ENCODE measurements at places on chromosomes 5 and 9. TPM values are rescaled to one million over a fixed set of nuclear protein-coding genes. Genes with fewer than 3 reads are reported as not detected.

DNA sequence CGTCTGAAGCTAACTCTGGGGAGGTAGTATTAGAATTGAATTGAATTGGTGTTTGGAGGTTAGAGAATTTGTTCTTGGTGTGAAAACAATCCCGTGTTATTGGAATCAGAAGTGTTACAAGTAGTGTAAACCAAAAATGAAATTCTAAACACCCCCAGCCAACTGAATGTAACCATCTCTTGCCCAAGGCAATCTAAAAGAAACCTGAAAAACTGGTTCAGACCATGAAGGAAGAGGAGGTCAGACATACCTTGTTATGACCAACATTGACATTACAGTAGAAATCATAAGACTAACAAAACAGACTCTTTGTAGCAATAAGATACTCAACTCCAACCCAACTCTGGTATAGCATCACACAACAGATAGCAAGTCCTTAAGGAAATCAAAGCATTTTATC lies 159.0 kb downstream of the TUSC1 start:
- no peak for DNase-seq

The IFNB1 gene
- total RNA-seq, result not detected

- DNase-seq, result no peak
These were observed 253.8 kb upstream of the POU5F2 start for GRCh38 chr5:93995126-93995621.

GRCh38 chr5:106956187-106956586 lies 714.5 kb downstream of the EFNA5 start:
- no peak for DNase-seq

DNA sequence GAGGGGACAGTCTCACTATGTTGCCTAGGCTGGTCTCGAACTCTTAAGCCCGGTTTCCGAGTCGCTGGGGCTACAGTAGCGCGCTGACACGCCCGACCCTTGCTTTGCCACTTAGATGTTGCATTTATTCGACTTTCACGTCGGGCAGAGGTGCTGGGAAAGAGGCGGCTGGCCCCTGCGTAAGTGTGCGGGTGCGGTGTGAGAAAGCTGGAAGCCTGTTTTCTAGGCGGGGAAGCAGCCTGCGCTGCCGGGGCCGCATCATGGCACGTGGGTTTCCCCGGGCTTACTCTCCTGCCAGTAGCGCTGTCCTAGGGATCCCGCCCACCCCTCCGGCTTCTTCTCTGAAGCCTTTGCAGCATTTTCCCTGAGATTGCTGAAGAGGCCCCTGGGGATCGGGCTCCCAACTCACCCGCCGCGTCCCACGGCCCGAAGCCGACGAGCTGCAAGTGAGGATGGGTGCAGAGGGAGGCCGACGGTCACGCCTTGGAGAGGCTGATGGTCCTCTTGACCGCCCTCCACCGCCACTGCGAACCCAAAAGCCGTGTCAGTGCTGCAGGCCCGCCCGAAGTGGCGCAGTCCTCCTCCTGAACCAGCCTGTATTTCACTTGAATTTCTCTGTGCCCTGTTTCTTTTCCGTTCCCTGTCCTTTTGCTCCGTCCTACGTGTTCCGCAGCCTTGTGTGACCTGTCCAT lies 5.8 kb upstream of the TRIM41 start:
- peak; percentile 65 for DNase-seq

DNA sequence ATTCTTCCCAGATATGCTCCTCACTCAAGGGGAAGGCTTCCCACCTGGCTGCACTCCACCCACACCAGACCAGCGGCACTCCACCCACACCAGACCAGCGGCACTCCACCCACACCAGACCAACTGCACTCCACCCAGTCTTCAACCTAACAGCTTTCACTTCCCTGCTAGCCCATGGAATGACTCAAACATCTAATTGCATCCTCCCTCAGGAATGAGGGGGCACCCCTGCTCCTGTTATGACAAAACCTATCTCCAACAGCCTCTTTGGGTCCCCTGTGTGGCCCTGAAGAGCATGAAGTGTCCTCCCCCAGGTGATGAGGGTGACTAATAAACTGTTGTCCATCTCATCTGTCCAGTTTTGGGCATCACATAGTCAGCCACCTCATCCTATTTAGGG lies 556.6 kb upstream of the TUSC1 start:
- DNase-seq, result no peak

GRCh38 chr5:56319526-56320181 lies 86.5 kb upstream of the ANKRD55 start:
- DNase-seq, result peak; percentile 66

DNA sequence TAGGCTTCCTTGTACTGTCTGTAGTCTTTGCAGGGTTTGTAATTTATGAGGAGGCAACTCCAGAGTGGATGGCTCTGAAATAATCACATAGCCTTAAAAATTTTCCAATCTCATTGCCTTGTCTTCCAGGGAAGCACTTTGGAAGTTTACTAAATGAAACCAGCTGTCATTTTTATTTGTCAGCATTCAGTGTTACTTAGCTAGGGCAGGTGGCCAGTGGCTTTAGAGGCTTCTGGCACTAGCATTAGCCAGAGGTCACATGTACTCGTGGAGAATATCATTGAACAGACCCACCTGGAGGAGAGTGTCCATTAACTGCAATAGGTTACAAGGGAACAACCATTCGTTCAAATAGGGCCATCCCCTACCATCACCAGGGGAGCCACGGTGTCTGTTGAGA lies 160.3 kb upstream of the SLC28A3 start:
- DNase-seq, result no peak

GRCh38 chr9:134640506-134641172 lies 964 bp upstream of the COL5A1 start:
- no peak for DNase-seq

The SAXO1 gene
- total RNA-seq, result not detected

The SLC25A48 gene
- not detected for total RNA-seq

The MEIKIN gene
- not detected for total RNA-seq

DNA sequence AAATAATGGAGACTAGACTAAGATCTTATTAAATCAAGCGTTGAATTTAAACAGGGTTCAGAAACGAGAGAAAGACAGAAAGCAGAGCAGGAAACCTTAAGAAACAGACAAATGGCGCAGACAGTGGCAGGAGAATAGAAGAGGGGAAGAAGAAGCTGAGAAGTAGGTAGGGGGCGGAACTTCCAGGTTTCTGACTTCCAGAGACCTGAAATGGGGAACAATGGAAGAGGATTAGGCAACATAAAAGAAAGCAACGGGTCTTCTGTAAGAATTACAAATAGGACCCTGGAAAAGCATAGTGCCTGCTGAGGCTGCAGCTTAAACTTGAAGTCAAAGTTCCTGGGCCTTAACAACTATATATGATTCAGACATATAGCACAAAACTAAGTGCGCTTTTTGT lies 101.7 kb downstream of the BNC2 start:
- no peak for DNase-seq

GRCh38 chr9:127351182-127352166 lies 45.5 kb upstream of the SLC2A8 start:
- DNase-seq, result no peak

The PCDHB7 gene
- 0.62 TPM for total RNA-seq

The ANKRD18B gene
- not detected for total RNA-seq

The ABCA2 gene
- 26.7 TPM for total RNA-seq

- DNase-seq, result no peak
These were observed 31.1 kb upstream of the NRARP start for GRCh38 chr9:137333016-137333671.

DNA sequence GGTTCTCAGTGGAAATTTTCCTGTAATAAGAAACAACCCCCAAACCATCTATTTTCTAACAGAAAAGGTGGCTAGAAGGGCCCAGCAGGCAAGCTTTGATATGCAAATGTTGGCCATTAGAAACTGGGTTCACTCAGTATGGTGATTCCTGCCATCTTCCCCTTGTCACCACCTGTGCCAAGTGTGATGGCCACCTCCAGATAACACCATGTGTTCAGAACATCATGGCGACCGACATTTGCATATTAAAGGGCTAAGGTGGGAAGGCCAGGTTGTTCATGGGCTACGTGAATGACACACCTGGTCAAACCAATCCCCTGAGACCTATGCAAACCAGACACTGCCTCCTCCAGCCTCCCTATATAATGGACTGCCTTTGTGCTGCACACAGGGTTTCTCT lies 20.4 kb downstream of the FOXE1 start:
- DNase-seq, result no peak

The SOHLH1 gene
- total RNA-seq, result not detected

DNA sequence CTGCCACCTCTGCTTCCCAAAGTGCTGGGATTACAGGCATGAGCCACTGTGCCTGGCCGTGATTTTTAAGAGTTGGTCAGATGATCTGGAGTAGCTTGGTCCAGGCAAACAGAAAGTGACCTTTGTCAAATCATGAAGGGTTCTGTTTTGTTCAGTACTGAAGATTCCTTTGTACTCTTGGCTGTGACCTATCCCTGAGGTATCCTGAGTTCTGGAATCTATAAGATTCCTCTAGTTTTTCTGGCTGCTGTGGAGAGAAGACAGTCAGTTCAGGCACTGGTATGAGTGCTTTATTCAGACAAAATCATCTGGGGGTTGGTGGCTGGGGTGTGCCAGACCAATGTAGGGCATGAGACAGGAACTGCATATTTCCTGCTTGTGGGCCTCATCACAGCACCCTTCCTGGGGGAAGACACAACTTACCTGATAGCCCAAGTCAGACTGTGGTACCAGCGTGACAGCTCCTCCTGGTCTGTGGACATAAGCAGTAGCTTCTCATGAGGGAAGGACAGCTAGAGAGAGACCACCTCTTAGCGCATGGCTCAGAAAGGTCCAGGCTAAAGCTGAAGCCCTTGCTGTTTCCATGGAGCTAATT lies 3.1 kb downstream of the ARHGEF39 start:
- DNase-seq, result no peak

The KLHL9 gene
- total RNA-seq, result 11.2 TPM

The SPATA31D4 gene
- total RNA-seq, result not detected

DNA sequence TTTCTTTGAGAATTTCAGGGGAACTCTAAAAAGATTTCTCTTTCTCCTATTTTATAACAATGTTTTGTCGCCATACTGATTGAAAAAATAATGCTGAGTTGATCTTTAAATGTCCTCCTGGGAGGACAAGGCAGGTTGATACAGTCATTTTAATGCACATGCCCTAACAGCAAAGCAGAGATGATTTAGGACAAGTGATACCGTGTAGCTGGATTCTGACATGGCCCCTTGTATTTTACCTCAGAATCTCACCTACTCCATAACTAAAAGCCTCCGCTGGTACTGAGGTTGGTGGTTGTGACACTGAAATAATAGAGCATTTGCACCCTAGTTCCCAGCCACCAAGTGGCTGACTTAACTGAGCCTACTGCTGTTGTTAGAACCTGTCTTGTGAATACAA lies 811 bp upstream of the LRRTM2 start:
- no peak for DNase-seq

The PAEP gene
- not detected for total RNA-seq

The SH3RF2 gene
- total RNA-seq, result 309 TPM

GRCh38 chr5:137665678-137666460 lies 70.0 kb downstream of the KLHL3 start:
- no peak for DNase-seq

DNA sequence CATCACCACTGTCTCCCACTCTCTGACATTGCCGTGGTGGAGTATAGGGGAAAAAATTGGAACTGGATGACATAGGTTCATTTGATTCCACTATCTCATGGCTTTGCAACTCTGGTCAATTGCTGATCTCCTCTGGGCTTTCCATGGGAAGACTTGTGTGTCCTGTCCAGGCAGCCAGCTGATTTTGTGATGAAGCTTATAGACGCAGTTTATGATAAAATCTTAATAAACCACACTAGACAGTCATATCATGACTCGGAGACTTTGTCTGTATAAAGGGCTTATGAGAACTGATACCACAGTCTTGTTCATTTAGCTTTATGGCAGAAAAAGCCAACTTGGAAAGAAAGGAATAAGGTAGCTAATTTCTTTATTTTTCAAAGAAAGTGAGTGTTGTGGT lies 296.5 kb downstream of the MAST4 start:
- no peak for DNase-seq

DNA sequence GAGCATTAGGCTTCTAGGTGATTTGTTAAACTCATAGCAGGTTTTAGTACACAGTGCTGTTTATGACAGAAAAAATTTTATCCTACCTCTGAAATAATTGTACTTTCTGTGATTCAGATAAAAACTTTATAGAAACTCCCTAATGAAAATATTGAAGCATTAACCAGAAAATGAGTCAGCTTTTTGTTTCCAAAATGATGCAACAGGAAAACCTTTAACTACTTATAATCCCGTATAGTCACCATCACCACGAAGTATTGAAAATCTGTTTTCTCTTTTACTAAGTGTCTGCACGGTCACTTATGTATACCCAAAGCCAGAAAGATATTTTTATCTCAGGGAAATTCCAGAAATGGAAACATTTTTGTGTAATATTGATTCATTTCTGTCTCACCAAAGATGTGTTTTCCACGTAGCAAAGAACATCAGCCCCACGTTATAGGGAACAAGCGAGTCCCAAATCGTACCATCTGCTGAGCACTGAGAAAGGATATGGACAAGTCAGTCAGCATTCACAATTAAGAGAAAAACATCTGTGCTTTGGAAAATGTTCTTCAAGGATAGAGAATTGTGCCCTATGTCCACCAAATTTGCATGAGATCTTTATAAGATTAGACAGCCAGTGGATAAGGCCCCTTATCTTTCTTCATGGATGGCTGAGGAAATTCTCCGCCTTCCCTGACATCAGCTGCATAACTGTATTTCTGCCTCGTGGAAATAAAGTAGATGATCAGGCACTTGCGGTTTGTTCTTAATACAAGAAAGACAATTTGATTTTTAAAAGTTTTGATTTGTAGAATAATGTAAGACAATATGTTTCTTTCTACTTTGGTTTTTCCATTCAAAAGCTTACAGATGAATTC lies 41.9 kb downstream of the TNFAIP8 start:
- DNase-seq, result no peak

The PCDHGA10 gene
- total RNA-seq, result 5.4 TPM

DNA sequence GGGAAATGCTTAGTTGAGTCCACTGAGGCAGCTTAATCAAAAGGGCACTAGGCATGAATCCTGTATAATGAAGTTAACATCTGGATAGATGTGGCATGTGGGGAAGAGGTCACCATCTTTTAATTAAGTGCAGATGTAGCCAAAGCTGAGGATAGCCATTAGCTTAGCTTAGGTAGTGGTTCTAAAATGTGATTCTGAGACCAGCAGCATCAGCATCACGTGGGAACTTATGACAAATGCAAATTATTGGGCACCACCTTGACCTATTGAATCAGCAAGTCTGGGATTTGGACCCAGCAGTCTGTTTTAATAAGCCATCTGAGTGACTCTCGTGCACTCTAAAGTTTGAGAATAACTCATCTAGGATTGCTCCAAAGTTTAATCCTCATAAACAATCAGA lies 63.8 kb downstream of the SNCAIP start:
- no peak for DNase-seq

The TNC gene
- 1.1 TPM for total RNA-seq

DNA sequence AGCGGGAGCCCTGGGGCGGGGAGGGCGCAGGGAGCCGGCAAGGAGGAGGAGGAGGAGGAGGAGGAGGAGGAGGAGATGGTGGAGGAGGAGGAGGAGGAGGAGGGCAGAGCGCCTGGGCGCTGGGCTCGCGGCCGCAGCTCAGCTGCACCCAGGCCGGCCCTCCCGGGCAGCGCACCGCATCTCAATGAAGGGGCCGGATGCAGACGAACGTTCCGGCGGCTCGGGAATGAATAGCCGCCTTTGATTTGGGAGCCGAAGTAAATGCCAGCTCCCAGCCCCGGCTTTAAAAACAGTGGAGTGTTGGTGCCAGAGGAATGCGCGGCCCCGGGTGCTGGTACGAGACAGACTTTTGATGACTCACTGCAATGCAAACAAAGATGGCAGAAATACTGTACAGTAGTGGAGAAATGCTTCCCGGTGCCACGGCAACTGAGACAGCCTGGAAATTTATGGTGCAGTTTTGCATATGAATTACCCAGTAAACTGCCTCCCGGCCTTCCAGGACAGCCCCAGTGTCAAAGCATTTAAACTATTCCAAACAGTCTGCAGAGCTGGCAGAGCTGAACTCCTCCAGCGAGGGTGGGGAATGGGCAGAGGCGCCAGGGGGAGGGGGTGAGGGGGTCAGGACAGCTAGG lies 43.1 kb downstream of the NACC2 start:
- peak; percentile 76 for DNase-seq

Measured in Right ventricle myocardium superior (tissue), 1 donor.